Activated CD8-positive, alpha-beta memory T cell treated with anti-CD3 and anti-CD28 coated beads for 1 hour (primary cell): ENCODE measurements at places on chromosomes 3 and 15.

- no peak for DNase-seq
Observed at GRCh38 chr3:100045696-100046095, 68.6 kb downstream of the FILIP1L start.

DNA sequence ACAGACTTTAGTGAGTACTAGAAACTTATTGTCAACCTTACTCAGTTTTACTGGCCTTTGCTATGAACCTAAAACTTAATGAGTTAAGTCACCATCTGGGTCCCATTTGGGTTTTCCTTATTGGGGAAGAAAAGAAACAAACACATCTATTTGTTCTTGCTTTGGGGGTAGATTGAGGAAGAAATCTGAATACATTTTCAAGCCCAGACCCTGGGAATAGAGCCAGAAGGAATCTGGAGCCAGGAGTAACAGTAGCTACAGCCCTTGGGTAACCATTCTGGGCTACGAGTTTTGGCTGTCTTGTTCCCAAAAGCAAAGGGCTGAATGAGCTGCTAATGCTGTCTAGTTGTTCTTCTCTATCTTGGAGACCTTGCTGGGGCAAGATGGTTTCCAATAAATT is 16.5 kb downstream of the SLC12A1 start:
- no peak for DNase-seq

- DNase-seq: no peak
Observed at GRCh38 chr3:177381070-177381469, 183.8 kb upstream of the TBL1XR1 start.

GRCh38 chr3:195260280-195260905 is 10.6 kb downstream of the XXYLT1 start:
- DNase-seq: no peak

- DNase-seq: no peak
Observed at GRCh38 chr15:64090527-64090926, 3.1 kb downstream of the CIAO2A start.

- DNase-seq: no peak
Observed at GRCh38 chr3:190491533-190492054, 22.3 kb upstream of the IL1RAP start.

DNA sequence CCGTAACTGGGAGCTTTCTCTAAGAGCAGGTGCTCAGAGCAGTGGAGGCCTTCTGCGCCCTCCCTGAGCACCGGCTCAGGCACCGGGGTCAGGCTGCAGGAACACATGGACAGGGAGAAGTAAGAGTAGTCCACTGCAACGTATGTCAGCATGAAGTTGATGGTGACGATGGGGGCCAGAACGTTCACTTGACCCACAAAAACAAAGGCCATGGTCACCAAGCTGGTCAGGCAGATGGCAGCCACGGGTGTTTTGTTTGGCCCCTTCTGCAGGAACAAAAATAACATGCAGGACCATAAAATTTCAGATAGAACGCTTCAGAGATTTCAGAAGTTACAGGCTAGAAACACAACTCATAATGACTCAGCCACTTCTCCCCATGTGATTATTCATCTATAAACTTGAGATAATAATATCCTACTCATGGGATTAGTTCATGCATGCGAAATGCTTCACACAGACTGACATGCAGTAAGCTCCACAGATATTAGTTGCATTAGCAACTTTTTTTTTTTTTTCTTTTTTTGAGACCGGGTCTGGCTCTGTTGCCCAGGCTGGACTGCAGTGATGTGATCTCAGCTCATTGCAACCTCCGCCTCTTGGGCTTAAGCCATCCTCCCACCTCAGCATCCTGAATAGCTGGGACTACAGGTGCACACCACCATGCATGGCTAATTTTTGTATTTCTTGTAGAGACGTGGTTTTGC is 52.2 kb upstream of the HEG1 start:
- DNase-seq: no peak

GRCh38 chr15:63509056-63509954 is 4.9 kb downstream of the USP3 start:
- DNase-seq: no peak

GRCh38 chr3:56339244-56339643 is 129.0 kb downstream of the ERC2 start:
- no peak for DNase-seq

DNA sequence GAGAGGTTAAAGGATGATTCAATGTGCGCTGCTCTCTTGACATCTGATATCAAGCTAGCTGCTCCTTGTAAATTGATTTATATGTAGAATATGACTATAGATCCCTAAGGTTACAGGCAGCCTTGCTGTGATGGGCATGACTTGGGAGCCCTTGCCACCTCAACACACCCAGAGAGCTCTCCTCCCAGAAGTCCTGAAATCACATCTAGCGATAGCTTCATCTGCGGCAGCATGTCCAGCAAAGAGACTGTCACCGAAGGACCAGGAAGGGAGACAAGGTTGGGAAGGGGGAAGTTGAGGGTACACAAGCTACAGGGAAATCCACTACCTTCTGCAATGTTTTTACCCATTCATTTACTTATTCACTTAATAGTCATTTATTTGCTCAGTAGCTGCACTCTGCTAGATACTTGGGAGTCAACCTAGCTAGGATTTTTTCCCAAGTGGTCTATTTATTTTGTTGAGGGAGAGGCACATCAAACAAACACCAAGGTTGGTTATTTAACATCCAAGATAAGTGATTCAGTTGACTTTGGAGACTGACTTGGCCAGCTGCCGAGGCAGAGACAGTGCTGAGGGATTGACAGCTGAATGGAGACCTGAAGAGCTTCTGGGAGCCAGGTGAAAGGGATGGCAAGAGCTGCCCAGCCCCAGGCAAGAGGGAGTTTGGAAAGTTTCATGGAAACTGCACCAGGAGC is 205.8 kb upstream of the IL12A start:
- no peak for DNase-seq

GRCh38 chr3:138113326-138113725 is 2.1 kb downstream of the DZIP1L start:
- DNase-seq: no peak

- no peak for DNase-seq
Observed at GRCh38 chr3:194080913-194081800, 54.8 kb upstream of the HES1 start.

- no peak for DNase-seq
Observed at GRCh38 chr3:65433480-65433879, 605.2 kb downstream of the MAGI1 start.

DNA sequence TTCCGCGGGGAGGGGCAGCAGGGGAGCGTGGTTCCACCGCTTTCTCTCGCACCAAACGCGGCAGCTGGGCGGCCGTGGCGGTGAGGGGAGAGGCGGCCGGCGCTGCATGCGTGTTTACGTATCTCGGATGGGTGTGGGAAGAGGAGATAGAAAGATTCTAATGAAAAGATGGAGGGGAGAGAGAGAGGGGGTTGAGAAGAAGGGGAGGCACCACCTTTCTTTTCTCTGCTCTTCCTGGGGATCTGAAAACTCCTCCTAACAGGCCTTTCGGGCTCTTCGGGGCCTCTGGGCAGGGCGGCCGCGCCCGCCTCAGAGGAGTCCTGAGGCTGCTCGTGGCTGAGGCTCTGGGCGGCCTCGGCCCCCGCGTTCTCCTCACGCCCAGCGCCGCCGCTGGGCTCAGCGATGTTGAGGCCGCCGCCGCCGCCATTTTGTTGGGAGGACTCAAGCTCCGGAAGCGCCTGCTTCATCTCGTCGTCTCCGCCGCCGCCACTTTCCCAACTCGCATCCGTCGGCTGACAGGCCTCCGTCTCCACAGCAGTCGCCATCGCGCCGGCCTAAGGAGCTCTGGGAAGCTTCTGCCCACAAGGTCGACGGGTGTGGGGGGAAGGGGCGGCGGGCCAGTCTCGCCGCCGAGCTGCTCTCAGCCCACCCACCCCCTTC is 473 bp downstream of the TASOR start:
- DNase-seq: peak; percentile 42

DNA sequence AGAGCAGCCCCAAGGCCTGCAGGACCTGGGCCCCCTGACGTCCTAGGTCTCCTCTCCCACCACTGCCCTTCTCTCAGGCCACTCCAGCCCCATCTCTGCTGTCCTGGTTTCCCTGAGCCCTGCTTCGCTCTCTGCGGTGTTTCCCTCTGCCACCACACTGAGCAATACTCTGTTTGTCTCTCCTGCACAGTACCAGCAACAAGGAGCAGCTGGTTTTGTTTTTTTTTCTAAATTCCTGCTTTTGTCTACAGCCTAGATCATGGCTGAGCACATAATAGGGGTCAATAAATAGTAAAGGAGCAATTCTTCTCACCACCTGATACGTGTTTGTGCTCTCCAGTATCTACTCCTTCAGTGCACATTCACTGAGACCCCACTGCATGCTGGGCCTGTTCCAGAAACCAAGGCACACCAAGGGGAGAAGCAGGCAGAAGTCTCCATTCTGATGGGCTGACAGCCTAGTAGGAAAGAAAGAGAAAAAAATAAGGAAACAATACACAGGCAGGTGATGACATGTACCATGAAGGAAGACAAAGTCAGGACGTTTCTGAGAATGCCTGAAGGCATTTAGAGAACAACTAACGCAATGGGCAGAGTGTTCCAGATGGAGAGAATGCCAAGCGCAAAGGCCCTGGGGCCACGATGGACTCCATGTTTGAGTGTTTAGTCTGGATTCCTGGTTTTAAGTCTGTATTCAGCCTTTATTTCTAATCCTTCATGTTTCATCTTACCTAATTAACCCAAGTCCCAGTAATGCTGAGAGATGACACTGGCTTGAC is 6.0 kb upstream of the ACAD9 start:
- no peak for DNase-seq

DNA sequence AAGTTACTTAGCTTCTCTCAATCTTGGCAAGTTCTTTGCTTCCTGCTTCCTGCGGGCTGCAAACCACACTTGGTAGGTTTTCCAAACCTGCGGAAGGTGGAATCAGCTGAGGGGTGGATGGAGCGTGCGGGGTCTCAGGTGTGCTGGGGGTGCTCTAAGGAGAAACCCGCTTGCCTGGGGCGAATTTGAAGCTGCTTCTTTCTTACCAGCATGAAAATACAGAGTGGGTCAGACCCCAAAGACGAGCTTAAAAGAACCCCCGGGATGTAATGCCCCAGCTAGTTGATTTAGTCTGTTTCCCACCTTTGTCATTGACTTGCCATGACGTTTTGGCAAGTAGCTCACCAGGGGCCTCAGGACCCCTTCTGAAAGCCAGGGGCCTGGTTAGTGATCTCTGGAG is 28.8 kb upstream of the CORO2B start:
- DNase-seq: no peak

DNA sequence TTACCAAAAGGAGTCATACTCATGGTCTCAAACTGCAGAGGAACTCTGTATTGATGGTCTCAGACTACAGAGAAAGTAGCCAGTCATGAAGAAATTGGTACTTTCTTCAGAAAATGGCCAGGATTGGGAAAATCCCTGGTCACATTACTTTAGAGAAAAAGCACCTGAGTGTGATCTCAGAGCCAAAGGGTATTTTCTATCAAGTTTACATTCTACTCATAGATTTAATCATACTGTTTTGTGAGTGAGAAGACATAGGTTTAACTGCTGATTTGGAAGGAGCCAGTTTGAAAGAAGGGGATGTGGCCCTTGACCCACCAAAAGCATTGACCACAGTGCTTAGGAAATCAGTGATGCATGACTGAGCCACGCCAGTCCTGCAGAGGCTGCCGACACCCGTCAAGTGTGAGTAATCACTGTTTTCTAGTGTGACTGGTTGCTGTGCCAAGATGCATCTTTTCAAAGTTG is 203.6 kb downstream of the AKAP13 start:
- no peak for DNase-seq

DNA sequence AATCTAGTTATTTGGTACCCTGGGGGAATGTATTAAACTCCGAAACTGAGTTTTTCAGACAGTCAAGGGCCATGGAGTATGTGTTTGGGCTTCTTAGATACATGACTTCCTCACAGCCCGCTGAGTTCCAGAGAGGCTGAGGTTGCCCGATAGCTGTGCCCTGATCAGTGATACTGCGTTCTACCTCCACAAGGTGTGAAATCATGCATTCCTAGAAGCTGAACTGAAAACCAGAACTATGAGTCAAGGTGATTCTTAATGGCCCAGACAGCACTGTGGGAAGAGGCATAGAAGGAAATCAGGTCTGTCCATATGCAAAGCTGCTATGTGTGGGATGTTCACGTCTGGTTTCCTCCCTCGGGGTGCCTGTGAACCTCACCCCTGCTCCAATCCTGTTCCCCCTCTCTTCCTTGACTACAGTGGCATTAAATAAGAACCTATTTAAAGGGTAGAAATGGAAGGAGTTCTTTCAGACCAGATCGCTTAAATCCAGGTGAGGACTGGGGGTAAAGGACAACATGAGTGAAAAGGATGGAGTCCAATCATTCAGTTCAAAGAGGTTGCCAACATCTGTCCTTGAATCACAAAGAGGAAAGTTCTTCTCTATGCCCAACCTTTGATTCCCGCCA is 74.3 kb downstream of the MYO1E start:
- no peak for DNase-seq

DNA sequence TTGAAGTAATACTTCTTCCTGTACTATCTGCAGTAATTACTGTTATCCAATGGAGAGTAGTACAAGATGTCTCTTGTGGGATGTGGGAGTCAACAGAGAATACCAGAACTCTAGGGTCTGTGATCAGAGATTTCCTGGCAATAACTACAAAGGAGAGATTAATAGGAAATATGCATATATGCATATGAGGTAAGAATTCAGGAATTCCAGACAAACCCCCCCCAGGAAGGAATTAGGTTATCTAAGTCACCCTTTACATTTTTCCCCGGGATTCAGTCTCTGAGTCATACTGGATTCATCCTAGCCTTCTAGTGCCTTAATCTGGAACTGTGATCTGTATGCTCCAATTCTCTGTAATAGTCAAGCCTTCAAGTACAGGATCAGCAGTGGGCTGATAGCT is 49.4 kb downstream of the GTF2E1 start:
- no peak for DNase-seq

DNA sequence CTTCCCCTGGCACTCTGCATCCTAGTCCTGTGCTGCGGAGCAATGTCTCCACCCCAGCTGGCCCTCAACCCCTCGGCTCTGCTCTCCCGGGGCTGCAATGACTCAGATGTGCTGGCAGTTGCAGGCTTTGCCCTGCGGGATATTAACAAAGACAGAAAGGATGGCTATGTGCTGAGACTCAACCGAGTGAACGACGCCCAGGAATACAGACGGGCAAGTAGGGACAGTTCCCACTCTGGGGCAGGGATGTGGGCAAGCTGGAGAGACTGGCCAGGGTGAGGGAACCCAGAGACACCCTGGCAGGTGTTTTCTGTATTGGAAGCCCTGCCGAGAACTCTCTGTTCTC is 247 bp downstream of the FETUB start:
- DNase-seq: no peak
